Hematopoietic multipotent progenitor cell treated with erythropoietin and hydrocortisone succinate and interleukin-3 and kit ligand, for 8 days (in vitro differentiated cells): ENCODE measurements at places on chromosomes 4 and X.

DNA sequence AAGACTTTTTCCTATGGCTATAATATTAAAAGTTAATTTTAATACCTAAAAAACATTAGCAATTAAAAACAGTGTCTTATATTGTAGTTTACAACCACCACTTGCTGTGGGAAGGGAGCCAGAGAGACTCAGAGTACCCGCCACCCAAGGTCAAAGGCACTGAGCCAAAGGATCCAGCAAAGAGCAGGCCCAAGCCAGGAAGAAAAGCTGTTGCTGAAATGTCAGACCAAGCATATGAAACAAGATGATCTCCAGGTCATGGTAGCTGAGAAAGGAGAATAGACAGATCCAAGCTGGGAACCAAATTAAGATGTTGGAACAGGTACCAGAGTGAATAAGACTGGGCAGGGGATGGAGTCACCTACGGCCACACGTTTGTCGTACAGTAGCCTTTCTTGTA, 18.8 kb upstream of the ATOH1 start:
- no peak for DNase-seq

- no peak for DNase-seq
These were observed 107.5 kb downstream of the GRIA3 start for GRCh38 chrX:123291623-123292022.

DNA sequence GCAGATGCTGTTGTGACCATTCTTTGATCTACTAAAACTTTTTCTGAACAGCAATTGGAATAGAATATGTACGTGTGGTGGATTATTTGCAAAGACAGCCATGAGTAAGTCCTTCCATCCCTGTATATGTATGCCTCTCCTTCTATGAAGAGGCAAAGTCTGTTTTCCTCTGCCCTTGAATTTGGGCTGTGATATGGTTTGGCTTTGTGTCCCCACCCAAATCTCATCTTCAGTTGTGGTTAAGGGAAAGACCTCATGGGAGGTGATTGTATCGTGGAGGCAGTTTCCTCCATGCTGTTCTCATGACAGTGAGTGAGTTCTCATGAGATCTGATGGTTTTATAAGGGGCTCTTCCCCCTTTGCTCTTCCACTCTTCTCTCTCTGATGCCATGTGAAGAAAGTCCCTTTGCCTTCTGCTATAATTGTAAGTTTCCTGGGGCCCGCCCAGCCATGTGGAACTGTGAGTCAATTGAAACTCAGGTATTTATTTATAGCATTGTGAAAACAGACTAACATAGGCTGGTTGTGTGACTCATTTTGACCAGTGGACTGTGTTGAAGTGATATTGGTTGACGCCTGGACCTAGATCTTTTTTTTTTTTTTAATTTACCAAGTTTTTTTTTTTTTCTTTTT, 108.3 kb upstream of the CAMK2D start:
- DNase-seq, result no peak

GRCh38 chr4:150039274-150040127, 38.7 kb upstream of the DCLK2 start:
- no peak for DNase-seq

- no peak for DNase-seq
These were observed 57.3 kb upstream of the USP51 start for GRCh38 chrX:55546956-55547355.

DNA sequence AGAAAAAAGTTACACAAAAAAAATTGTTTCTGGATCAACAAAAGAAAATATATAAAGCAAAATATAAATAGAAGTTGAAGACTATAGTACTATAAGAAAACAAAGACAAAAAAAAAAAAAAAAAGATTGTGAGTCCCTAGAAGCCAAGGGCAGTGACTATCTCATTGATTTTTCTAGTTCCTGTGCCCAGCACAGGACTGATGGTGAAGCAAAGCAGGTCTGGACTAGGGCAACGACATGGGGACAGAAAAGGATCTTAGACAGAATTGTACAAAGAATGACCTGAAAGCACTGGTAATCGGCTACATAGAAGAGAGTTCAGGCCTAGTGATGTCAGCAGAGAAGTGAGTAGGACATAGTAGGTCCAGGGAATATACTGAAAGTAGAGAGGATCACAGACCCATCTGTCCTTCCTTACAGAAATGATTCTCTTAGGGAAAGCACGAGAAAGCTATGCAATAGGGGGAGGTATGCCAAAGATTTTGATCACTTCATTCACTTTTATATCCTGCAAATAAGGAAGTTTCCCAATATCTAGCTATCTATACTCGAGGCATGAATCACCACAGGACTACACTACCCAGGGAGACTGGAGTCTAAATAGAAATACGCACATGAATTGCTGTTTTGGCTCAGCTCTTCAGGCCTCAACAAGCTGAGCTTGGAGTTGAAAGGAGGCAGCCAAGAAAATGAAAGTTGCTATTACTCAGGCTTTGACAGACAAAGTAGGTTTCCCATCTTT, 230.9 kb upstream of the GPC4 start:
- no peak for DNase-seq

DNA sequence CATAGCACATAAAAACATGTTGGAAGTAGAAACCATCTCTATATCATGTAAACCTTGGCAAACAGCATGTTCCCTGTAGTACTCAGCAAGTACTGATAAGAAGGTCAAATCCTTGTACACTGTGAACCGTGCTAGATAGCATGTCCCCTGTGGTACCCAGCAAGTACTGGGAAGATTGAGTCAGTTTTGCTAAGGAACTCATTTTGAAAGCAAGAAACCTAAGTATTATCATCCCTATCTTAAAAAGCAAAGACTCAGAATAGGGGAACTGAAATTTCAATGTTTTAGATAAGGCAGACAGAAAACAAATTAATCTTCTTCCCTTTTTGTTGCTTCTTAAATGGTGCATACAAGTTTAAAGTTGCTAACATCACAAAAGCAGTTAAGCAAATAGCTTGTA, 180.2 kb downstream of the RBM46 start:
- DNase-seq, result no peak

DNA sequence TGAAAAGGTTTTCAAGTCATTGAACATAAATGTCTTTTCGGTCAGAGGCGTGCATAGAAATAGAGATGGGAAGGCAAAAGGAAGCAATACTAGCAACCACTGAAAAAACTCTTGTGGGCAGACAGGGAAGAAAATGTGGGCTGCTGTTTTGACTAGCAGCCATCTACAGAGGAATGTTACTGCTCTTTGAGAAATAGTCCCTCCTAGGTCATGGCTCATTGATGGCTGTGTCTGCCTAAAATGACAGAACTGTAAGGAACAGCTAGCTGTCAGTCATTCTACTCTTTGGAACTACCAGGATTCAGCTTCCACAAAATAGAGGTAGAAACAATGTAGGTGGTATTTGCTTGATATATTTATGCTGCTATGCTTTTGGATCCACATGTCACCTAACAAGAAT, 26.9 kb upstream of the TMPRSS11B start:
- no peak for DNase-seq

- no peak for DNase-seq
These were observed 94.4 kb downstream of the NLGN4X start for GRCh38 chrX:6134255-6134654.

DNA sequence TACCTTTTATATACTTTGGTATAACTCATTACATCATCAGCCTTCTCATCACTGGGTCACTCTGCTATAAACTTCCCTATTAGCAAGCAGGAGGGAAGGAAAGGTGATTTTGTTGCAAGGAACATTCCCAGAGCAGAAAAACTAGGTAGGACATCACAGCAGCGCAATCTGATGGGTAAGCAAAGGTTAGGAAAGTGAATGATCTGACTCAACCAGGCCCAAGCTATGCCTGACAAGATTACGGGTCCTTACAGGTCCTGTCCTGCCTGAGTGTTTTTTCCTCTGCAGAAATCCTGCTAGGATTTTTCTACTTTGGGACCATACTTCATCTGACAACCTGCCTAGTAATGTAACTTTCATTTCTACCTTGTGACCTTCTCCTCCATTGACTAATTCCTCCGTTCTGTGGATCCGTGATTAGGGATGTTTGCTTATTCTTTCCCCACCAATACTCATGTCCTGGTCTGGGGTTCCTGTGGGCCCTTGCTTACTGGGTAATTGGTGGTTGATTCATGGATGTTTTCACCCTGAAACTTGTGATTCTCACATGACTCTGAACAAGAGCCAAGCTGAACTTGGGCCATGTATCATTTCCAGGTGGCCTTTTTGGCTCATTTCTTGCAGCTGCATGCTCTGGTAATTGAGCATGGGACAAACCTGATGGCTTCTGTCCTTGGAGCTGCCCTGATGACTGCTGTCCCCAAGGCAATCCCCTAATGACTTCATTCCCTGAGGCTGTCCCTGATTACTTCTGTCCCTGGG, 111.9 kb upstream of the KIT start:
- DNase-seq, result no peak

DNA sequence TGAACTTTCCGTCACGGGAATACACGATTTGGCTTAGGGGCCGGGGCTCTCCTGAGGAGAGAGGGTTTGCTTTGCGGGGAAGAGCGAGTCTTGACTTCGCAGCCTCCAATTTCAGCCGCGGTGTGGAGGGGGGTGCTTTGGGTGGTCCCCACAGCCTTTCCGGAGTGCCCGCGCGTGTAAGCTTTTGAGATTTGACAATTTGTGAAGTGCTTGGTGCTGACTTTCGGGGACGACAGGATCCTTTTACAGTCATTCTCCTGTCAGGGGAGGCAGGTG, 355 bp downstream of the SCML1 start:
- no peak for DNase-seq

GRCh38 chrX:104935581-104935980, 284.9 kb downstream of the TEX13A start:
- no peak for DNase-seq

DNA sequence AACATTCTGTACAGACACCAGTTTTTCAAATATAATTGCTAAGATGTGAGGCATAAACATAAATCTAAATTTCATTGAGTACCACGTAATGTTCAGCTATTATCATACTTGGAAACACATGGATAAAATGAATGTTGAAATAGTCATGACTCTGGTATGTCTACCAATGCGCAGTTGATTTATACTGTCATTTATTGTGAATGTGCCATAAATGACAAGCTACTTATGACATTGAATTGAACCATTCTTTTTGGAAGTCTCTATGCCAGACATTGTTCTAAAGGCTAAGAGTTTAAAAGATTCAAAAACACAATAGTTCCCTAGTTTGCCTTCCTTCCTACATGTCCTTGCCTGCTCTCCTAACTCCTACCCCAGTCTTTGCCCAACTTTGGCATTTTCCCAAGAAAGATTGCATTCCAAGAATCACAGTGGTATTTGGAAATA, 96.6 kb upstream of the DMD start:
- no peak for DNase-seq

DNA sequence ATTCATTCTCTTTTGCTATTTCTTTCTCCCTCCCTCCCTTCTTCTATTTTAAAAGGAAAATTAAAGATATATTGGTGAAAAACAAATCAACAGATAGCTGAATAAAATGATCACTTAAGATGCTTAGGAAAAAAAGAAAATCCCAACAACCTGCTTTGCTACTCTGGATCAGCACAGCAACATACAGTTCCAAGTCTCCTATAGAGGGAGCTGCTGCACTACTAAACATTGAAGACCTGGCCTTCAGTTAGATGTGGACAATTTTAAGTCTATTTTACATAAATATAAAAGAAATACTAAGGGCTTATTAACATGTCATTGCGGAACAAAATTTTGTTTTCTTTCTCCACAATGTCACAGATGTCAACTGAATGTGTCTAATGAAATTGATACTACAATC, 226.4 kb downstream of the MAGEB5 start:
- peak; percentile 1 for DNase-seq
